Stimulated activated CD4-positive, alpha-beta T cell treated with anti-CD3 and anti-CD28 coated beads, Interleukin-1b, Interleukin-23, amount 100 ng/mL, for 24 hours (primary cell): ENCODE measurements at places on chromosomes 6 and 20.

DNA sequence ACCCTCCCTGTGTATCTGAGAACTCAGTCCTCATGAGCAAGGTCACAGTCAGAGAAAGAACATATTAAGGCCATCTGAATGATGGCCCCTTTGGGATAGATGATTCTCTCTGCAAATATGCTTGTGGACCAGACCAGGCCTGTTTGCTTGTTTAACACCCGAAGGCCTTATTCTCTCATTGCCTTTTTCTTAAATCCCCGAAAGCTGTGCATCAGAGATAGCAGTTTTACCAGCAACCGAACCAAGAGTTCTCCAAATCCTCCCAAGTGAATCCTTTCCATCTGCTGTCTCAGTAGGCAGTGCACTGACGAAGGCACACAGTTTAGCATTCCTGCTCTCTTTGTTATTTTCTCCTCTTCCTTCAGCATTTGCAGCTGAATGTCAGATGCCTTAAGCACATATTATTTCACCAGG, 79.8 kb downstream of the TRMT6 start:
- no peak for DNase-seq

DNA sequence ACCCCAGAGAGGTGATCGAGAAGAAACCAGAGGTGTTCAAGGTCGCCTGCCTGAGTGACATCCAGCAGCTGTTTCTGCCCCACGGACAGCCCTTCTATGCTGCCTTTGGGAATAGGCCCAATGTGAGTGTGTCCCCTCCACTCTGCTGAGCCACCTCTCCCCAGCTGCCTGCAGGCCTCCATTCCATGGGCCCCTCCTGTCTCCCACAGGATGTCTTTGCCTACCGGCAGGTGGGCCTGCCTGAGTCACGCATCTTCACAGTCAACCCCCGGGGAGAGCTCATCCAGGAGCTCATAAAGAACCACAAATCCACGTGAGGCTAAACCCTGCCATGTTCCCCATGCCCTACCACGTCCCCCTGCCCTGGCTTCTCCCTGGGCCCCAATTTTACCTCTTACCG, 8.4 kb downstream of the EMILIN3 start:
- no peak for DNase-seq

DNA sequence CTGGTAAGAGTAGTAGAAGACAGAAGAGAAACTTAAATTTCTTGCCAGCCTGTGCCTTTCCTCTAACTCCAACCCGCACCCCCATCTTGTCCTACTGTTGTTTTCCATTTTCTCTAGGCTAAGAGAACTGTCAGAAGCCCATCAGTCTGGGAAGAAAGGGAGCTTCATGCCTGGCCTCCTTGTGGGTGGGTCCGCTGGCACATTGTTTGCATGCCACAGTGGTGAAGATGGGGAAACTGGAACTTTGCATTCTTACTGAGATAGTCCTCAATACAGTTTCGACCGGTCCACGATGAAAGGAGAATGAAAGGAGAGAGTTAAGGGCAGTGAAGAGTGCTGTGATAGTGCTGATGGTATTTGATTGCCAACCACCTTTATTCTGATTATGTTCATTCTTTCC, 103.1 kb downstream of the TCP11 start:
- no peak for DNase-seq

DNA sequence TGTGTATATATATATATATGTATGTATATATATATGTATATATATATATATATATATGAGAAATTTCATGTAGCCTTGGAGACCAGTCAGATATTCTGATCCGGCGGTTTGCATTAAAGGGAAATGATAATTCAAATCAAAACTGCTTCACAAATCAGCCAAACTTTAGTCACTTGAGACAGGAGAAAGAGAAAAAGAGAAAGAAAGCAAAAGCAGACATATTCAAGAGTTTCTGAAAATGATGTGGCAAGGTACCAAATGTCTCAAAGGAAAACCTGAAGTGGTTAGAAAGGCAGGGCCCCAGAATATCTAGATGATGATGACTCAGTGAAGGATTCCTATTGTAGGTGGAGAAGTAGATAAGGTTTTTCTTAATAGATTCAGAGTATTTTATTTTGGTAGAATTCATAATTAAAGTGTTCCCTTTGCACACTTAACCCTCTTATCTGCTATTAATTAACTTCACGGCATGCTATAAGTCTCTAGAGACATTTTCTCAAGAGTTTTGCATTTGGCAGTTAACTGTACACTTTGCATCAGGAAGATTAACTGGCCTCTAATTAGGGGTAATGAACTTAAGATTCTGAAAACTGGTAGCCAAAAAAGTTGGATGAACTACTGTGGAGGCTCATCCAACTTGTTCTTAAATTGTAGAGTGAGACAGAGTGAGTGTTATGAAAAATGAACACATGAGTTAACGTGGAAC, 50.1 kb upstream of the ASF1A start:
- no peak for DNase-seq

GRCh38 chr6:54846243-54846856, at the start of gene FAM83B:
FAM83B (plus strand) TSS chr6:54846771; CDS start chr6:54870247, 23,476 bp downstream.
- DNase-seq, result no peak
